ENCODE measurements at places on chromosomes 13 and 19.

- DNase-seq = no peak
These were observed 6.2 kb downstream of the RPS19 start for GRCh38 chr19:41866284-41866683.

DNA sequence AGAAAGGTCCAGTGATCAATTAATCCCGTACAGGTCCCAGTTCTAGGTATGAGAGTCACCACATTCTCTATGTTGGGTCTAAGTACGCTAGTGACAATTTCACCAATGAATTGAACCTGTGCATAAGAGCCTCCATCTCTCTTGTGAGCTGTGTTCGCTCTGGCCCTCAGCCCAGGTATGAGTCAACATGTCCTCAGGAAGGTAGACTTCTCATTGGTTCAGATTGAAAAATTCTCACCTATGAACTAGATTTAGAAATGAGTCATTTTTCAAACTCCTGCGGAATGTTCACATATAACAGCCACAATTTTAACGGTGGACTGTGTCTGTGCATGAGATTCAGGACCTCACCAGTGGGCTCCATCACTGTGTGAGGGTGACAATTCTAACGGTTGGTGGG lies 12.7 kb upstream of the ZNF43 start:
- no peak for DNase-seq

GRCh38 chr19:45716359-45717130 lies 14.2 kb downstream of the FBXO46 start:
- peak; percentile 38 for DNase-seq

- no peak for DNase-seq
These were observed 583 bp downstream of the TECR start for GRCh38 chr19:14530005-14530348.

GRCh38 chr13:39501702-39502324 lies 101.2 kb downstream of the LHFPL6 start:
- DNase-seq = peak; percentile 28

GRCh38 chr19:30153326-30154210 lies 211.5 kb downstream of the URI1 start:
- no peak for DNase-seq

DNA sequence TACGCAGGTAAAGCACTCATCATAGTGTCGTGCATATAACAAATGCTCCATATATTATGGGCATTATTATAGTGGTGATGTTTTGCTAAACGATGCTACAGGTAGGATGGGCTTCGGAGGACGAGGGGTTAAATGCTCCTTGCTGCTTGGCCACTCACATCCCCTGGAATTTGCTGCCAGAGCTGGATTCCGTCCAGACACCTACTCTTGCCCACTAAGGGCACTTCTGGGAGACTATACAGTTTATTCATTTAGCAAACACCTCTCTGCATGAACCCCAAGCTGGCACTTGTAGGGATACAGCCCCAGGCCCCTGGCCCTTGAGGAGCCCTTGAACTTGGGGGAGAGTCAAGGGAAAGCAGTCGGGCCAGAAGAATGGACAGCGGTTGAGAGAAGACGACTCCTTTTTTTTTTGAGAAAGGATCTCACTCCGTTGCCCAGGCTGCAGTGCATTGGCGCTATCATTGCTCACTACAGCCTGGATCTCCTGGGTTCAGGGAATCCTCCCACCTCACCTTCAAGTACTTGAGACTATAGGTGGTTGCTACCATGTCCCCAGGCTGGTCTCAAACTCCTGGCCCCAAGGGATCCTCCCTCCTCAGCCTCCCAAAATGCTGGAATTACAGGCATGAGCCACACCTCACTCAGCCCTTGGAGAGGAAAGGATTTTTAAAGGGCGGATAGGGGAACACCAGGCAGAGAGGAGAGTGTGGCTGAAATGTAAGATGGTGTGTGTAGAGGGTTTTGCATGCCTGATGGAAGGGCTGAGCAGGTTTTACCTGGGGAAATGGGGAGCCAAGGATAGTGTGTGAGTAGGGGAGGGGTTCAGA lies 1.1 kb upstream of the MRPL34 start:
- DNase-seq = no peak

GRCh38 chr13:113437408-113438010 lies 15.8 kb downstream of the ADPRHL1 start:
- DNase-seq = no peak

DNA sequence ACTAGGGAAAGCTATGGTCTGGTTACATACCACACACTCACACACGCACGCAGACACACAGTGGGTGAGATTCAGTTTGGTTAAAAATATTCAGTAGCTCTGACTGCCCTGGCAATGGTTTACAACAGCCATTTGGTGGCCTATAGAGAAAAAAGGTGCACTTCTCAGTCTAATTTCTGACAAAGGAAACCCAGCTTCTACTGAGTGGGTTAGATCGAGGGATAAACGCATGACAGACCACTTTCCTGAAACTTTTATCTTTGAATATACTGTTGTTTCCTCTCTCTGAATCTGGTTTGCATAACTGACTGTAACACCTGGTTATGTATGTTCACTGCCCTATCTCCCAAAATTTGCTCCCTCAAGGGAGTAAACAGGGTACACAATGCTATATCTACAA lies 2.5 kb downstream of the LIG4 start:
- no peak for DNase-seq

GRCh38 chr13:28705461-28706083 lies 13.2 kb downstream of the SLC46A3 start:
- DNase-seq = peak; percentile 61

GRCh38 chr19:34314437-34315313 lies 50.3 kb upstream of the GPI start:
- peak; percentile 45 for DNase-seq

DNA sequence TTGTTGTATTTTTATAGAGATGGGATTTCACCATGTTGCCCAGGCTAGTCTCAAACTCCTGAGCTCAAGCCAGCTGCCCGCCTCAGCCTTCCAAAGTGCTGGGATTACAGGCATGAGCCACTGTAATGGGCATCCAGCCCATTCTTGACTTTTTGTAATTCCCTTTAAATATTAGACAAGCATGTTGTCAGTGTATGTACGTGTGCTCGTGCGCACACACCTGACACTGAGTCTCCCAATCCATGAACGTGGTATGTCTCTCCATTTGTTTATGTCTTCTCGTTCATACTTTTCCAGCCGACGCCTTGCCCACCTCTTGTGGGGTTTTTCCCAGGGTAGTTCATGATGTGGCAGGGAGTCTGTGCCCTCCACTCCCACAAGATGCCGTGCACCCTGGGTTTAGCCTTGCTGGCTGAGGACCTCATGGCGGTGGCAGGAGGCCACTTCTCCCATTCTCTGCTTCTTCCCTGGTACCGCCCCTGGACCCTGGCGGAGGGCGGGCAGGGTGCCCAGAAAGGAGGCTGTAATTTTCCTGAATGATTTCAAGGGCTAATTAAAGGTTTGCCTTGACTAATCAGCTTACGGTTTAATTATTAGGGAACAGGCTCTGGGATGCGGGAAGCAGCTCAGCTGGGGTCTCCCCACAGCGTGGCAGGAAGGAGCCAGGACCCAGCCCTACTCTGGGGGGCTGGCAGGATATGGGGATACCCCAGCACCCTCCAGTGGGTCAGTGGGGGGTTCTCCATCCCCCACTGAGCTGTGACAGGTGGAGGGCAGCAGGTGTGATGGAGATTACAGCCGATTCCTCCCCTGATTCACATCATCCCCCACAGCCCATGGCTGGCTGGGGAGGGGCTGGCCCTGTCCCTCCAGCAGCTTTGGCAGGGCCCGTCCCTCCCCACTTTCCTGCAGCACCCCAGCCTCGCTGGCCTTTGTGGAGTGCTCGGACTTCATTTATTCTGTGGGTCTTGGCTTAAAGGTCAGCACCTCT lies 12.9 kb downstream of the PAK4 start:
- peak; percentile 53 for DNase-seq
